HFFc6 (cell line): ENCODE measurements at places on chromosomes 2 and 18. TPM values are rescaled to one million over a fixed set of nuclear protein-coding genes. Genes with fewer than 3 reads are reported as not detected.

EMX1 gene
- total RNA-seq, result not detected in 3 replicates

DCAF17 gene
- 15.5 to 17.6 TPM (median 16.6 TPM) in 3 replicates for total RNA-seq

PCARE gene
- total RNA-seq, result not detected in 3 replicates

KCNG2 gene
- not detected in 3 replicates for total RNA-seq

- no peak for DNase-seq
These were observed 523.6 kb downstream of the PID1 start for GRCh38 chr2:228747483-228747882.

- DNase-seq, result no peak
These were observed 665.2 kb upstream of the ID2 start for GRCh38 chr2:8016688-8017087.

DNA sequence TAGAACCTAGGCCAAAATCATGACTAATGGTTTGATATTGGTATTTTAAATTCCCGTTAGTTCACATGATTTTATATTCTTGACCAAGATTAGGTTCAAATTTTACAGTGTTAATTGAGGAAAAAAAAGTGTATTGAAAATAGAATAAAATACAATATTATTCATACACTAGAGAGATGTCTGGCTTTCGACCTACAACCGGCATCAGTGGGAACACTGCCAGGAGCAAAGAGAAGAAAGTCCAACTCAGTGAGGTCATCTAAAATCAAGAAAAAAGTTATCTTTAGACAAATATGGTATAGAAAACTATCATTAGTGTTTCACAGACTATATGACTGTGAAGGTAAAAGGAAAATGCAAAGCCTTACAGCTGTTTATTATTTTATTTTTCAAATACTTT lies 81.5 kb downstream of the PIGN start:
- no peak for DNase-seq

DNA sequence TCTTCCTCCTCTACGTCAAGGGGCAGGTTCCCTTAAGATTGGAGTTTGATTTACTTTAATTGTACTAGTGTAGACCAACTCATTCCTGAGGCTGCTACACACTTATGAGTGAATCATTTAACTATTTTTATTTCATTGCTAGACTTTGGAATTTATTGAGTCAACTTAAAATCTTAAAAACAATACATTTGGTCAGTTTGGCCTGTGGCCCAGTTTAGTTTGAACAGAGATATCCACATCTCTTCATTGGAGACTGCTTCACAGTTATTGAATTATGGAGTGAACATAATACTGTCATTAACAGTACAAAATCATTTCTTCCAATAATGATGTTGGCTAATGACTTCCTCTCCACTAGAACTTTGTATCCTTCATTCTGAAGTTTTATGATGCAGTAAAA lies 34.5 kb upstream of the STPG4 start:
- peak; percentile 84 for DNase-seq

GRCh38 chr2:99728166-99728565 lies 238.3 kb upstream of the REV1 start:
- DNase-seq, result no peak

DNA sequence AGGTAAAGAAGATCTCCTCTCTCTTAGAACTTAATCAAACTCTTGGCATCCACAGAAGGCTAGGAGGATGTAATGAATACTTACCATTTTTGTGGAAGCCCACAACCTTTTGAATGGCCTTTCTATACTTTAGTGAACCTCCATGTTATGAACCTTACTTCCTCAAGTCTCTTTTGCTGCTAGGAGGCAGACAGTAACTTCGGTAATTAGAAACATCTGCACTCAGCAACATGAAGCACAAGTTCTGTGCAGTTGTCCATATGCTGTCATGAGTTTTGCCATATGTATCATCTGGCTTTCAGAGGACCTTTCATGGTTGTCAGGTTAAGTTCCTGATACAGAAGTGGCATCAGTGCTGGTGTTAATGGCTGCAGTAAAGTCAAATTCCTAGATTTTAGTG lies 50.4 kb downstream of the PDK1 start:
- peak; percentile 35 for DNase-seq

DNA sequence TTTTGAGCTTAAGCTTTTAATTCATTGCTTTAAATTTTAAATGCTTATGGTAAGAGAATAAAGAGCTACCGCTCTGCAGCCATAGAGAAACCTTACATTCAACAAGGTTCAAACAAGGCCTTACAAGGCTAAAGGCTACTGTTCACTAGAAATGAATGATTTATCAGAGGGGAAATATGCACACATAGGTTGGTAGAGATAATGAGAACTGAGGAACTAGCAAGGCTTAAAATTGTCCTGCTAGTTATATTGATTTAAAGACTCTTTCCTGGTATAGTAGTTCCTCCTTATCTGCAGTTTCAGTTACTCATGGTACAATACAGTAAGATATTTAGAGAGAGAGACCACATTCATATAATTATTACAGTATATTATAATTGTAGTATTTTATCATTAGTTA lies 193.4 kb downstream of the WDR7 start:
- DNase-seq, result no peak

DNA sequence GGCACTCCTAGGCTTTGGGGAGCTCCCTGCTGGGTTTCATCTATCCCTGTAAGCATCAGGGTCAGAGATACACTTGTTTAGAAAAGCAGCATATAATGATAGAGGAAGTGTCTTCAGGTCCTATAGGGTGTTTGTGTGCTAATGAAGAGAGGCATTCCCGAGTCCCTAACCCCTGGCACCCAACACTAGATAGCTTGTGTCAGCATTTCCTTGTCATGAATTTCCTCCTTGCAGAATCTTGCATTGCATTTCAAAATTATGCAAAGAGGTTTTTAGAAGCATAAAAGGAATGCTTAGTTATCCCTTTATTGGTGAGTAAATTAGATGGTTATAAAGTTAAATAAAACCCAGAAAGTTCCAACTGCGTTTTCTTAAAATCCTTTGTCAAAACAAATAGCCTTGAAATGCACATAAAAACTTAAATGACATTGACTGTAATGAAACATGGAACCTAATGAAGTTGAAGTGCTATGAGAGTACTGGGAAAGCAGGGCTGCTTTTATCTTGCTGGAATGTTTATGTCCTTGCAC lies 63.7 kb upstream of the LHCGR start:
- no peak for DNase-seq
